A549 treated with ZK216348 at 1 μM for 4 hours (cell line): ENCODE measurements at places on chromosomes 12 and 14. TPM values are rescaled to one million over a fixed set of nuclear protein-coding genes. Genes with fewer than 3 reads are reported as not detected.

The KLHL33 gene
- not detected in 5 replicates for total RNA-seq

The PRB2 gene
- total RNA-seq = not detected in 5 replicates

The GRIP1 gene
- 1.4 to 6.6 TPM (median 4.4 TPM) in 5 replicates for total RNA-seq

The NFATC4 gene
- total RNA-seq = 0.15 to 0.36 TPM (median 0.25 TPM) in 4 of 5 replicates, not detected in the other

The KLHDC1 gene
- total RNA-seq = 0.15 to 0.36 TPM (median 0.26 TPM) in 5 replicates

The SMIM41 gene
- not detected in 5 replicates for total RNA-seq

The KRT73 gene
- not detected in 5 replicates for total RNA-seq

The CRIP1 gene
- 1,412 to 1,892 TPM (median 1,789 TPM) in 5 replicates for total RNA-seq

The GPR68 gene
- total RNA-seq = 0.18 to 0.21 TPM (median 0.19 TPM) in 3 of 5 replicates, not detected in the others

The SYNDIG1L gene
- not detected in 5 replicates for total RNA-seq

The IRAK3 gene
- total RNA-seq = 0.27 to 0.93 TPM (median 0.40 TPM) in 5 replicates

The STYK1 gene
- total RNA-seq = 0.14 to 0.53 TPM (median 0.31 TPM) in 5 replicates

The PRH2 gene
- not detected in 5 replicates for total RNA-seq

The TMEM30B gene
- 0.09 to 0.49 TPM (median 0.20 TPM) in 5 replicates for total RNA-seq

The TBC1D30 gene
- 1.2 to 2.1 TPM (median 1.8 TPM) in 5 replicates for total RNA-seq

The B4GALNT3 gene
- 0.34 to 1.0 TPM (median 0.69 TPM) in 5 replicates for total RNA-seq
